NCI-H1930 (cell line): ENCODE measurements at places on chromosomes 3 and 15.

DNA sequence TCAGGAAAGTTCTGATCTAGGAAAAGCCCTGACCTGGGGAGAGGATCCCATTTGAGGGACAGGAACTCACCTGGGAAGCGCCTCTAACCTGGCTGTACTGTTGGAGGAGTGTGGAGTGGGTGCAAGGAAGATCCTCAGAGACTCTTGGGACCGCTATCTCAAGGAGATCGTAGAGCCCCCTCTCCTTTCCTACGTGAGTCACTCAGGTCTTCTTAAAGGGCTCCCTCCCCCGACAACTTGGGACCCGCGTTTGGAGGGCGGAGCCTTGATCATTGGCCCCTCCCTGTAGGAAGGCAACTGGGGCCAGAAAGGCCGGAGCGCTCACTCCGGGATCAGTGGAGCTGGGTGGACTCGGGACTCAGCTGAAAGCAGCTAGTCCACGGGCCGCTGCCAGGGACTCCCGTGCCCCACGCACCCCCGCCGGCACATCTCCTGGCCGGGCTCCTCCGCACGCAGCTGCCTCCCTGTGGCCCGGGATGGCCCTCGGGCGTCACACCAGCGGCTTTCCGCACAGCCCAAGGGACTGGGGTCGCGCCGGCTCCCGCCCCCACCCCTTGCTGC lies 520 bp downstream of the SLC26A6 start:
- DNase-seq, result no peak

GRCh38 chr3:48601622-48601994 lies 6.5 kb upstream of the COL7A1 start:
- no peak for DNase-seq

- DNase-seq, result no peak
These were observed 37.6 kb downstream of the ZNF148 start for GRCh38 chr3:125337506-125337905.

DNA sequence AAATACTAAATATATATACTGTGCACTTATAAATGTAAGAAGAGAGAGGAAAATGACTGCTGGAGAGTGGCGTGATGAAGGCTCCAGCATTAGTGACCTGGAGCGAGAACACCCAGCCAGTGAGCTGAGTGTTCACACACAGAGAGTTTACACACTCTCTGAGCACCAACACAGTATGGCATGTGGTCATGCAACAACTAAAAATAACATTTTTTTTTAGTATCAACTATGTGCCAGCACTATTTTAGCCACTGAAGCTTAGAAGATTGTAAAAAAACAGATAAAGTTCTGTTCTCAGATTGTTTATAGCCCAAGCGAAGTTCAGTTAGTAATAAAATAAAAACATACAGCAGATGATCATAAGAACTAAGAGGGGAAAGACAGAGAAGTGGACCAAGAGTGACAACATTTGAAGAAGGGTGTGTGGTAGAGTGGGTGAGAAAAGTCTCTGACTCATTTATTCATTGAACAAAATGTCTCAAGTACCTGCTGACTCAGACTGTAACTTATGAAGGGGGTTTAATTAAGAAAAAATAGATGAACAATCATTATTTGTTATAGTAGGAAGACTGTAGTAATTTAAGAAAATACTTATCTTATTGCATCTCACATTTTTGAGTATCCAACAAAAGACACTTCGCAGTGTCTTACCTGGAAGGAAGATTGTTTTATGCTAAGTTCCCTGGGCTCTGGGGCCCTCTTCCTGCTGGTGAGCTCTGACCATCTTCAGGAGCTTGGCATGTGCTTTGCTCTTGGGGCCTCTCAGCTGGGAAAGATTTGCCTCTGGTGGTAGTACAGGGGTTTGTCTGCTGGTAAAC lies 43.8 kb downstream of the GAP43 start:
- DNase-seq, result no peak

DNA sequence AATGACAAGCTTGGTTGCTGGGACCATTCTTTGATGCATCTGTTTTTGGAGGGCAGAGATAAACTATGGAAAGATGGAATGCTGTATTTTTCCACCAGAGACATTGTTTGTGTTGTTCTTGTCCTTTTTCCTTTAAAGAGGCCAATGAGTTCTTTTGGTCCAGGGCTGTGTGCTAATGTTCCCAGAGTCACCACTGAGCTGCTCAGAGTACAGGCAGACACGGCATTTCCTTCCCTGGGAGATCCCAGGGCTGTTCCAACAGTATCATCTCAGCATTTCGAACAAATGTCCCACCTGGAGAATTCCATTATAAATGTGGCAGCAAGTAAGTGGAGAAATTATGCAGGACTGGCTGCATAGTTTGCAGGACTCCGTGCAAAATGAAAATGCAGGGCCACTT lies 190.6 kb downstream of the IL20RB start:
- no peak for DNase-seq

DNA sequence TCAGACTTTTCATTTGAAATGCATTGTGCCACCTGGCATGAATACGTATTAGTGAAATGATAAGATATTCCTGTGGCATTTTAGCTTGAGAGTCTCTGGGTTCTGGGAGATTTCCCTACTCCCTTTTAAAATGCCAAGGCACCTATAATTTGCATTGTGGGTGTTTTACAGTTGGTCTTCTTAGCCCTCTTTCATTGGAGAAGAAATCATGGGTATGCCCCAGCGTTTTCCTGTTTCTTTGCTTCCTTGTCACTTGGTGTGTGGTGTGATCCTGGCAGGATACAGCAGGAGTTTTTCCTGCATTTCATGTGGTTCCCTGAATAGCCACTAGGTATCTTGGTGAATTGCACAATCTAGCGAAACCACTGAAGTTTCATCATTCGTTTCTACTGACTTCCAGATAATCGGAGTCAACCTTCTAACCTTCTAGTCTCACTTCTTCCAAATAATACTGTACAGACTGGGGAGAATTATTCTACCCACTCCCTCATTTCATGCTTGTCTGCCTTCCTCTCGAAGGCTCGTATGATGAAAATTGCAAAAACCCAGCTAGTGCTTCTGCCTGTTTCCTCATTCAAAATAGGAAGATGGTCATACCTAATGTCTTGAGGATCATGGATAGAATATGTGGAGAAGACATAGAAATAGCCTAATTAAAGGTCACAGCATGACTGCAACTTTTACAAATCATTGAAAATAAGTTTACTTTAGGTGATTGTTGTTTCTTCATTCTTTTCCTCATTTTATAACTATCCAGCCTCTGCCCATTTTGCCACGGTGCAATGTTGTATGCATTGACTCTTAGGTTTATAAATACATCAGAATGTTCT lies 2.6 kb downstream of the BHLHE40 start:
- no peak for DNase-seq

DNA sequence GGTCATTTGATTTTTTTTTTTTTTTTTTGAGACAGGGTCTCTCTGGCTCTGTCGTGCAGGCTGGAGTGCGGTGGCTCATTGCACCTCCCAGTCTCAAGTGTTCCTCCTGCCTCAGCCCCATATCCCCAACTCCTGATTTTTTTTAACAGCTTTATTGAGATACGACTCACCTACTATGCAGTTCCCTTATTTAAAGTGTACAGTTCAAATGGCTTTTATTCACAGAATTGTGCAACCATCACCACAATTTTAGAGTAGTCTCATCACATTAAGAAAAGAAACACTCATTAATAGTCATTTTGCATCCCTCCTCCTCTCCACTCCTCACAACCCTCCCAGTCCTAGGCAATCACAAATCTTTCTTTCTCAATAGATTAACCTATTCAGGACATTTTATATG lies 1.9 kb upstream of the TRA2B start:
- no peak for DNase-seq

DNA sequence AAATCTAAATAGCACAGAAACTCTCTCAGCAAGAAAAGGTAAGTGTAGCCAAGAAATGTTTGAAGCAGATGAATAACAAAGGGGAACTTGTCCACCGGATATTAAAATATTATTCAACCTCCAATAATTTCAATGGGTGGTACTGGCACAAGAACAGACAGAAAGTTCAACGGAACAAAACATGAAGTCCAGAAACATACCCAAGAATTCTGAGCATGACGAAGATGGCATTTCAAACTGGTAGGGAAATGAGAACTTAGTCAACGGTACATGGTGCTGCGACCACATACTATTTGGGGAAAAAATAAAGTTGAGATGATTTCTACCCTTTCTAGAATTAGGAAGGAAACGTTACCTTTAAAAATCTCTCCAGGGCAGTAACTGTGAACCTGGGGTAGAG lies 5.5 kb downstream of the CHSY1 start:
- no peak for DNase-seq

DNA sequence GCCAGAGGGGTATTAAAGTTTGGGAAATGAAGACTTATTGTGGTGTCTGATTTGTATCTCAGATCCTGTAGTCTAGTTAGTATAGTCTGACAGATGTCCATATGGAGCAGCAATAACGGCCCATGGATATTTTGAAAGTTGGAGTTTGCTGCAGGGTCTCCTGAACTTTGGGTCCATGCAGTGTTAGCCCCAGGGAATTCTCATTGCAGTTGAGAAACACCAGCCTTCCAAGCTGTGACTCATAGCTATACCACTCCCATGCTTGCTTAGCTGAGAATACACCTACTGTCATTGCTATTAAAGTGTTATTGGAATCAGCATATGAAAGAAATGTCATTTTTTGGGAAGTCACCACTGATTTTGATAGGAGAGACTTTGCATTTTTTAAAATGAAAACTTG lies 29.2 kb downstream of the TMOD2 start:
- DNase-seq, result no peak

- no peak for DNase-seq
These were observed 703.8 kb upstream of the NR2F2 start for GRCh38 chr15:95626501-95627361.
